ENCODE measurements at places on chromosomes 7 and 10. TPM values are rescaled to one million over a fixed set of nuclear protein-coding genes. Genes with fewer than 3 reads are reported as not detected.

DNA sequence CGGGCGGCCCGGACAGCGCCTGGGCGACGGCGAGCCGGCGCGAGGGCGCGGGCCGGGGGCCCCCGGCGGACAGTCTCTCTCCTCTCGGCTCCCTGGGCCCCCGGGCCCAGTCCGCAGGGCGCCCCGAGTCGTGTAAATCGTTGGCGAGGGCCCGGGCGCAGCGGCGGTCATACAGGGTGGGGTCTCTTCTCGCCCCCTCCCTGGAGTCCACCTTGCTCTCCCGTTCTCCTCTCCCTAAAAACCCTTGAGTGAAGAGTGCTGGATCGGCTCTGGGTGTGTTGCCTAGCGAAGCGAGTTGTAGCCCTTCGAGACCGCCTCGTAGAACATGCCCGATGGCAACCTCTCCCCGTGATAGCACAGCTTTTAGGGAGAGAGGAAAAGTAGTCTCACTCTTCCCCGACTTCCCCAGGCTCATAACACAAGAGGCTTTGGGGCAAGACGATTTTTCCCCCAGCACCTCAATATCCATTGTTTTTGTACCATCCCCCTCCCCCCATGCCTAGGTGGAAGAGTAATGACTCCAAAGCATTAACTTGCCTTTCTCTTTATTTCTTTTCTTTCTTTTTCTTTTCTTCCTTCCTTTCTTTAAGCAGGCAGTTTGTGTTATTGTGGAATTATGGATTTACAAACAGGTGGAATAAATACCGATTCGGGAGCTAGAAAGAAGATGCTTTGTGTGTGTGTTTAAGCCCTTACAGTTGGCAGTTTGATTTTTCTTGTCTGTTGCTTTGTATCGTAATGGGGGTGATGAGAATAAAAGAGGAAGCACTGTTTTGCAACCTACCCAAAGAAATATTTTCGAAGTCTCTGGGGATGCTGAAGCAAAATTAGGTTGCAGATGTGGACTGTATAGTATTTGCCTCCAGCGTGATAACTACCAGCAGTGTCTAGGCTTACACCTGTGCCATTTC, 822 bp downstream of the SHOC2 start:
- peaks cover 19% of the 10 kb centered on the region for H3K4me1 ChIP-seq
- peak; percentile 72 for DNase-seq
- H3K4me3 ChIP-seq = peak overlapping the region; percentile 81
- H3K27me3 ChIP-seq = no peaks in the 10 kb centered on the region
- H3K36me3 ChIP-seq = peaks cover 3% of the 10 kb centered on the region
- H3K27ac ChIP-seq = peak overlapping the region; percentile 100

DNA sequence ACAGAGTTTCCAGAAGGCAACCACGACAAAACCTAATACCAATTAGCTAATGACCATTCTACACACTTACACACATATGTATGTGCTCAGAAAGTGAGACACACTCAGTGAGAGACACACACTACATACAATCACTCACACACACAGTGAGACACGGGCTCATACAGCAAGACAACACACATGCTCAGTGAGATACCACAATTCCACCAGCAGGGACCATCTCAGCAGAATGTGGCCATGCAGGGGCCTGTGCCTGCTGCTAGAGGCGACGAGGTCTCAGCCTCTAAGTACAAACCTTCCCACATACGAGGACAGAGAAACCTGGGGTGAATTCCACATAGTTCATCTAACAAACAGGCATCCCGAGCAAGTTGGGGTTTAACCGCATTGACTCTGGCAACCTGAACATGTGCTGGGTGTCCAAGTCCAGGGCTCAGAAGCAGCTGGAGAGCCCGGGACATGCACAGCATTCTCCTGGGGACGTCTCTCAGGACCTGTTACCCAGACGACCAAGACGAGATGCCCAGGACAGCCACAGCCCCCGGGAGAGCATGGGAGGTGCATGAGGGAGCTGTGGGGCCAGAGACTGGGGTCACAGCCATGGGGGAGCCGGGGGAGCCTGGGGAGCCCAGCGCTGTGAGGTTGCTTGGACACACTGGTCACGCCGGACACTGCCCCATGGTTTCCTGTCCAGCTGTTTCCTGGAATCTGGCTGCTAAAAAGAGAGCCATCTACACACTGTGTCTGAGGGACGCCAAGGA, 523.6 kb downstream of the PTPRN2 start:
- no peaks in the 10 kb centered on the region for H3K4me1 ChIP-seq
- DNase-seq = no peak
- no peak overlapping the region for H3K4me3 ChIP-seq
- no peaks in the 10 kb centered on the region for H3K27me3 ChIP-seq
- no peak overlapping the region for H3K27ac ChIP-seq

- no peak for DNase-seq
- H3K4me3 ChIP-seq = no peak overlapping the region
- no peaks in the 10 kb centered on the region for H3K4me1 ChIP-seq
- no peaks in the 10 kb centered on the region for H3K36me3 ChIP-seq
- H3K27me3 ChIP-seq = no peaks in the 10 kb centered on the region
Measured at GRCh38 chr7:69878591-69878990, 280.3 kb downstream of the AUTS2 start.

- DNase-seq = no peak
- no peak overlapping the region for H3K4me3 ChIP-seq
- H3K36me3 ChIP-seq = no peaks in the 10 kb centered on the region
- H3K4me1 ChIP-seq = no peaks in the 10 kb centered on the region
- H3K27me3 ChIP-seq = no peaks in the 10 kb centered on the region
Measured at GRCh38 chr7:100219271-100219737, 445 bp upstream of the PVRIG start.

DNA sequence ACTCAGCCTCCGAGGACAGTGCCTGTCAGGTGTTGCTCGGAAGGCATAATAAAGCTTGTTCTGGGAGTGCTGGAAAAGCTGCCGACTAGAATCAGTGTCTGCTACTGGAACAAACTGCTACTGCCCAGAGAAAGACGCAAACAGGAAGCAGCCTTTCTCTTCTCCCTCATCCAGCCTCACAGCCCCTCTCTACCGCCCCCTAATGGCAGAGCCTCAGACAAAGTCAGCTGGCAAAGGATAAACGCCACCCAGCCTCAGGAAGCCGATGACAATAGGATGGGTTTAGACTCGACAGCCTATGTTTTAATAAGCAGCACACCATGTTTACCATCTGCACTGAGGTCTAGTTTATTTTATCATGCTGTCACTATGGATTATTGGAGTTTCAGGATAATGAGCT, 169.5 kb upstream of the LYZL1 start:
- H3K4me1 ChIP-seq = no peaks in the 10 kb centered on the region
- no peak overlapping the region for H3K4me3 ChIP-seq
- peak; percentile 59 for DNase-seq
- H3K36me3 ChIP-seq = no peaks in the 10 kb centered on the region
- no peak overlapping the region for H3K27ac ChIP-seq
- no peaks in the 10 kb centered on the region for H3K27me3 ChIP-seq

DNA sequence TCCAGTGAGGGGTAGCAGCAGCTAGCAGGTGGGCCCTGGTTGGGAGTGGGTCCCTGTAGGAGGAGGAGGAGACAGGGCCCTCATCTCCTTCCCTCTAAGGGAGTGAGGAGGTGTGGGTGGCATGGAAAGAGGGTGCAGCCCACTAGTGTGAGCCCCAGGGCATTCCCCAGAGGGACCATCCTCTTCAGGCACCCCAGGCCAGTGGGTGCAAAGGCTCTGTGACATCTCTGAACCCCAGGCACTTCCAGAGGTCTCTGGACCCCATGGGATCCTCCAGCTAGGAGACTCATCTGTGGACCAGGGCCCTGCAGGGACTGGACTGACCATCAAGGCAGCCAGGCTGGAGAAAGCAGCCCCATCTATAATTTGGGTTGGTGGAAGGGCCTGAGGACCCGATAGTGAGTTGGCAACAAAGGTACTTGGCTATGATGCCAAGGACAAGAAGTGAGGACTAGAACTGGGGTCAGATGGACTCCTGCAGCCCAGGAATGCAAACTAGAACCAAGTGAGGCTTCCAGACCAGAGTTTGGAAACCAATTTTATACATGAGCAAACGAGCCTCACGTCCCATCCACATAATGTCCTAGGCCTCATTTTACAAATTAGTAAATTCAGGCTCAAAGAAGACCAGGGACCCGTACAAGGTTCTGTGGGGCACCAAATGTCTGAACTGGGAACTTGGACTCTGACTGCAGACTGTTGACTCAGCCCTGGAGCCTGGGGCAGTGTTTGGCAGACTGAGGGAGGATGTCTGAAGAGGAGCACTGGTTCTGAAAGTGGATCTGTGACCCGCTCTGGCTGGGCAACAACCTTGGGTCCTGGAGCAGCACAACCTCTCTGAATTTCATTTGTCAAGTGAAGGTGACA, 1.4 kb upstream of the VSTM4 start:
- H3K27ac ChIP-seq = no peak overlapping the region
- no peak overlapping the region for H3K4me3 ChIP-seq
- peaks cover 4% of the 10 kb centered on the region for H3K27me3 ChIP-seq
- peaks cover 25% of the 10 kb centered on the region for H3K4me1 ChIP-seq

- DNase-seq = no peak
- H3K4me1 ChIP-seq = no peaks in the 10 kb centered on the region
- no peak overlapping the region for H3K27ac ChIP-seq
- no peak overlapping the region for H3K4me3 ChIP-seq
- H3K36me3 ChIP-seq = no peaks in the 10 kb centered on the region
Measured at GRCh38 chr10:3509355-3509754, 275.7 kb downstream of the KLF6 start.

DNA sequence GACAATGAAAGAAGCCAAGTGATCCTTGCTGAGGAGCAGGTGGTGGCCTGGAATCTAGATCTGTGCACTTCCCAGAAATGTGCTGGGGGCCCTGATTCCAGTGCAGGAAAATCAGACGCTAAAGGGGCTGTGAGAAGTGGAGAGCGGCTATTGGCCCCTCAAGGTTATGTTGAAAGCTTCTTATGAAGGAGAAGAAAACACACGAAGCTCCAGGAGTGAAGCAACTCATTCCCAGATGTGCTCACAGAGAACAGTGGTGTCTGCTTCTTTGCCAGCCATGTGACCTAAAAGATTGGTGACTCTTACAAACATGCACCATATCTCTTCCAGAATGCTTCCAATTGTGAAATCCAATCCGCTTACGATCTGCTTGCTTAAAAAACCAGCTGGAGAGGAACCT, 679.3 kb upstream of the IGFBP3 start:
- H3K27me3 ChIP-seq = no peaks in the 10 kb centered on the region
- peaks cover 19% of the 10 kb centered on the region for H3K4me1 ChIP-seq
- H3K4me3 ChIP-seq = no peak overlapping the region
- peak overlapping the region; percentile 43 for H3K27ac ChIP-seq

DNA sequence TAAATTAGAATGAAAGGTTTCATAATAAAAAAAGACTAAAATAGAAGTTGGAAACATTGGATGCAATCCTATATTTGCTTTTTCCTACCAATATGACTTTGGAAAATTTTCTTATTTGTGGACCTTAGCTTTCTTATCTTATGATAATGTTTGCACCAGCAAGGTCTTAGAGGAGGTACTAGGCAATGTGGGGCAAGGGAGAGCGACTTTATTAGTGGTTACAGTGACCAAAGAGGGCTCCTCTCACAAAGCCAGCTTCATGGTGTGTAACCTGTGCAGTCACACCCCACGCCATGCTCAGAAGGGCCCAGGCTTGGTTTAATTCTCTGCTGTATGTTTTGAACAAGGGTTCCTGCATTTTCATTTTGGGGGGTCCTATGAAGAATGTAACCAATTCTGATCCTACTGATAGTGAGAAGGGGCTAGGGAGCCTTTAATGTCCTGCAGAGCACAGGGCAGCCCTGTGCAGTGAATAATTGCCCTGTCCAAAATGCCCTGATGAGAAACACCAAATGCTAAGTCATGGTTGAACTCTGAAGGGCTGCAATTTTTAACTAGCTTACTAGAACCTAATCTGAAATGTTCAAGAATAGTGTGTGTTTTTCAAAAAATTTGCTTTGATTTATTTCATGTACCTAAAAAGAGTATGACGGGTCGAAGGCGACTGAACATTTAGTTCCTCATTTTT, 1047.8 kb downstream of the LRMDA start:
- no peak overlapping the region for H3K4me3 ChIP-seq
- no peaks in the 10 kb centered on the region for H3K36me3 ChIP-seq
- H3K4me1 ChIP-seq = no peaks in the 10 kb centered on the region
- H3K27ac ChIP-seq = peak overlapping the region; percentile 43

GRCh38 chr10:132036887-132037675, 28.7 kb upstream of the JAKMIP3 start:
- H3K36me3 ChIP-seq = no peaks in the 10 kb centered on the region
- peaks cover 18% of the 10 kb centered on the region for H3K4me1 ChIP-seq
- peak overlapping the region; percentile 44 for H3K4me3 ChIP-seq
- H3K27me3 ChIP-seq = peaks cover 6% of the 10 kb centered on the region

Gene MYO3A
- total RNA-seq = 29.8 TPM

Gene SPDYE5
- not detected for total RNA-seq

Gene ZP3
- total RNA-seq = not detected

Gene ASZ1
- total RNA-seq = not detected

Gene DENND2A
- 6.2 TPM for total RNA-seq

Gene SHLD2
- 11.6 TPM for total RNA-seq
